ENCODE measurements at places on chromosomes 13 and 19.

- no peak for DNase-seq
Measured at GRCh38 chr13:60078226-60078625, 85.5 kb downstream of the DIAPH3 start.

GRCh38 chr13:33251131-33251661, 34.4 kb downstream of the STARD13 start:
- no peak for DNase-seq

GRCh38 chr19:20186174-20186573, 19.2 kb downstream of the ZNF486 start:
- DNase-seq: no peak

- DNase-seq: no peak
Measured at GRCh38 chr13:29411481-29411880, 184.0 kb downstream of the SLC7A1 start.

GRCh38 chr13:78032132-78032531, 113.5 kb upstream of the EDNRB start:
- DNase-seq: no peak

Data from lower lobe of right lung (tissue), 2 donors.